Ovary (tissue), 10 donors: ENCODE measurements at places on chromosomes 12 and 14. TPM values are rescaled to one million over a fixed set of nuclear protein-coding genes. Genes with fewer than 3 reads are reported as not detected.

GRCh38 chr14:78356391-78356790, 186.2 kb downstream of the NRXN3 start:
- no peak for DNase-seq

DNA sequence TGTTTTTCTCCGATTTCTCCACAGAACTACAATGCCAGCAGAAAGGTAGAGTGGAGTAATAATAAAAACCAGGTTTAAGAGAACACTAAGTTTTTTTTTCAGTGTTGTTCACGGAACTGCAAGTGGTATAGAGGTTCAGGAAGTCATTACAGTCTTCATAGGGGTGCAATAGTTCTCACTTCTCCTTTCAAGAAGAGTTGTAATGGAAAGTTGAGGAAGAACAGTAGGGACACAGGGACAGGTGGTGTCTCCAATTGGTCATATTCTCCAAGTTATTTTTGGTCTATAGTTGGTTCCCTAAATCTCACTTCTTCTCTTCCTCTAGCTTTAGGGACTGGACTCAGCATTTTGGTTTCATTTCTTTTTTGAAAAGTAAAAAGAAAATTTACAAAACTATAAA, 894.0 kb downstream of the NRXN3 start:
- DNase-seq: no peak

The KDM5A gene
- total RNA-seq: 68.1 TPM

The PFKM gene
- 133 TPM for total RNA-seq
